ENCODE measurements at places on chromosomes 16 and 17.
A peak's percentile ranks its signal among the peaks of the same experiment; 100 is the strongest.

- DNase-seq, result no peak
These were observed 2.7 kb downstream of the XYLT1 start for GRCh38 chr16:17467923-17468540.

DNA sequence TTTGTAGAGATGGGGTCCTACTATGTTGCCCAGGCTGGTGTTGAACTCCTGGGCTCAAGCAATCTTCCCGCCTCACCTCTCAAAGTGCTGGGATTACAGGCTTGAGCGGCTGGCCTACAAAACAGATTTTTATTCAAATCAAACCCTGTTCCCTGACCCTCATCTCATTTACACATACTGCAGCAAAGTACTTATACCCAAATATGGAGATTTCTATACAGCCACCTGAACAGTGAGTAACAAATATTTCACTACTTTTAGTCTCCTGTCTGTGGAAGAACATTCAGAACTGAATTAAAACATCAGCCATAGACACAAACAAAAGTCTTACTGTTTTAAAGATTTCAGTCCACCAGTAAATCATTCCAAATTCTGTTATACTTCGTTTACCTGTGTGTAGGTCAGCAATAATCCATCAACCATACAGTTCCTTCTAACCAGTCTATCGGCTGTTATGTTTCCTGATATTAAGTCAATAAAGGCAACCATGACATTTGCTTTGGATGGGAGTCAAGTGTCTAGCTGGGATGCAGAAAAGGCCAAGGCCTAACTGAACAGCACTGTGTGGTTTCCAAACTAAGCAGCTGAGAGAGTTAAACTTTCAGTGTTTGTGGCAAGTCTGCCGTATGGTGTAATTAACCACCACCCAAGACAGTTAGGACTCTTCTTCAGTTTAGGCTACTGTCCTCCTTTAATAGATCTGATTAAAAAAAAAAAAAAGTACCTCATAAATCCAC lies 22.3 kb downstream of the ERN1 start:
- no peak for DNase-seq

DNA sequence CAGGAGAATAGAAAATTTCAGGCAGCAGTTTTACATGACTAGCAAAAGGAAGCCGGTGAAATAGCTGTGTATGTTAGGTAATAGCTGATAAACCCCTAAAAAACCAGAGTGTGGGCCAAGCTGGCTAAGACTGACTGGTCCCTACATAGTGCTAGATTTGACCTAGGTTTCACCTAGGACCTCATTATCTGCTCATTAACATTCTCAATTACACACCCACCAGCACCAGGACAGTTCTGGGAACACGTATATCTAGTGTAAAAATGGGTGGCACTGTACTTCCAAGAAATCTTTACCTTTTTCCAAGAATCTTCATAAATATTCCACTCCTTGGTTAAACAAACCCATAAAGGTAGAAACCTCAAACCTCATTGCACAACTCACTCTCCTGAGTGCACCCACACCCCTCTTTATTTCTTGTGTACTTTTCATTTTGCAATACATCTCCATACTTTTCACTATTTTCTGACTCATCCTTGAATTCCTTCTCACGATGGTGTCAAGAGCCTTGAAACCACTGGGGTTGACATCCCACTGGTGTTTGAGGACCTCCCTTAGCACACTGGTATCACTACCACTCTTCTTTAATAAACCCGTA lies 262.7 kb upstream of the KCNJ16 start:
- DNase-seq, result no peak

DNA sequence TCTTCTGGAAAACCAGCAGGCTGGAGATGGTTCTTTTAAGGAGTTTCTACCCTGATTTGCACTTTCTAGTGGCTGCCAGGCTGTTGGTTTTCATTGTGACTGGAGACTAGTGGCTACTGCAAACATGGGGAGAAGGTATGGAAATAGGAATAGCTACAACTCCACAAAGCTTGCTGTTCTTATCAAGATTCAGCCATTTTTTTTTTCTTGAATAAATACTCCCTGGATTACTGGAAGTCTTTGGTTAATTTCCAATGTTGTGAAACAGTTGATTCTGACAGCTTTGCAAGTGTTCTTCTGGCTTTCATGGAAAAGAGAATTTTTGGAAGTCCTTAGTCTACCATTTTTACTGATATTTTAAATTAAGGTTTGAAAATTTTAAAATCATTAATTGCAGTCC lies 277.7 kb downstream of the HS3ST3A1 start:
- no peak for DNase-seq

GRCh38 chr17:47242648-47243047 lies 11.0 kb upstream of the ITGB3 start:
- no peak for DNase-seq

DNA sequence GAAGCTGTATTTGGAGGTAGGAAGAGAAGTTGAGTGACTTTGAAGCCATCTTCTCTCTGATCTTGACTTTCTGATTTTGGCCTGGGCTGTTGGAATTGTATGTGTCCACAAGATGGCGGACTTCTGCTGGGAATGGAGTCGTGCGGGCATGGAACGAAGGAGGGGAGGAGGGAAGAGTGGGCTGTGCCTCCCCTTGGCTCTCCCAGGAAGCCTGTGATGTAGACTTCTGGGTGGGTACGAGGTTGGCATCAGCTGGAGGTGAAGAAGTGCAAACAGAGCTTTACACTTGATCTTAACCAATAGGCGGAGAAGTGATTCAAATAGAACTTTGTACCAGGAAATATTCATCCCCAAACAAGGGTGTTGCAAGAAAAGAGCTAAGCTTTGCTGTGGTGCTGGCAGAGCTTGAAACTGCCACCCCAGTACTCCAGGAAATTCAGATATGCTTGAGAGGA lies 7.4 kb upstream of the TMEM220 start:
- DNase-seq, result peak; percentile 8

DNA sequence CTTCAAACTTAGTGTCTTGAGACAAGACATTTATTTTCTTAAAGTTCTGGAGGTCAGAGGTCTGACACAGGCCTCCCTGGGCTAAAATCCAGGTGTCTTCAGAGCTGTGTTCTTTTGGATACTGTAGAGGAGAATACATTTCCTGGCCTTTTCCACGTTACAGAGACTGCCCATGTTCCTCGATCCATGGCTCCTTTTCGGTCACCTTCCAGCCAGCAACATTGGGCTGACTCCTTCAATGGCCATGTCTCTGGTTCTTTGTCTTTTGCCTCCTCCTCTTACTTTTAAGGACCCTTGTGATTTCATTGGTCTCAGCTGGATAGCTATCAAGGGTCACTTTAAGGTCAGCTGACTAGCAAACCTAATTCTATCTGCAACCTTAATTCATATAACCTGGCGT lies 212.4 kb downstream of the WWOX start:
- no peak for DNase-seq

GRCh38 chr16:30567991-30568638 lies 3.4 kb downstream of the ZNF688 start:
- no peak for DNase-seq

DNA sequence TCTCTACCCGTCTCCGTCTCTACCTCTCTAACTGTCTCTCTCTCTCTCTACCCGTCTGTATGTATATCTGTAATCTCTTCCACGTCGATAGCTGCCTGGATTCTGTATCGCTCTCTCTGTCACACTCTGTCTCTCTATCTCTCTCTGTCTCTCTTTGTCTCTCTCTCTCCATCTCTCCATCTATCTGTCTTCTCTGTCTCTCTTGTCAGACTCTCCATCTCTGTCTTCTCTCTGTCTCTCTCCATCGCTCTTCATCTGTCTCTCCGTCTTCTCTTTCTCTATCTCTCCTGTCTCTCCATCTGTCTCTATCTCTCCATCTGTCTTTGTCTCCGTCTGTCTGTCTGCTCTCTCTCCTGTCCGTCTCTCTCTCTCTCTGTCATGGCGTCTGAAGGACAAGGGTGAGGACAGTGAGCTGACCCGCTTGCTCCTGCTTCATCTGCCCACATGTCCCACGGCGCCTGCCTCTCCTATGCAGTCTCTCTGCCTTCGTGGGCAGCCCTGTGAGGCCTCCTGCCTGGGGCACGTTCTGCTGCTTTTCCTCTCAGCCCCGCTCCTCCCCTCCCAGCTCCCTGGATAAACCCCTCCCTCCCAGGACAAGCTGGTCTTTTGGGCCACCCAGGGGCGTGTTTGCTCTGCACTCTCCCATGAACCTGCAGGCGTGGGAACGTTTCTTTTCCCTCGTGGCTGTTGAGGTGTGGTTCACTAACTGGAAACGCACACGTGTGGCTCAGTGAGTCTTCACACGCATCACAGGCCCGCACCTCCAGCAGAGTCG lies 18.9 kb downstream of the ACSF3 start:
- no peak for DNase-seq

GRCh38 chr17:58475985-58476384 lies 12.2 kb downstream of the HSF5 start:
- DNase-seq, result no peak

DNA sequence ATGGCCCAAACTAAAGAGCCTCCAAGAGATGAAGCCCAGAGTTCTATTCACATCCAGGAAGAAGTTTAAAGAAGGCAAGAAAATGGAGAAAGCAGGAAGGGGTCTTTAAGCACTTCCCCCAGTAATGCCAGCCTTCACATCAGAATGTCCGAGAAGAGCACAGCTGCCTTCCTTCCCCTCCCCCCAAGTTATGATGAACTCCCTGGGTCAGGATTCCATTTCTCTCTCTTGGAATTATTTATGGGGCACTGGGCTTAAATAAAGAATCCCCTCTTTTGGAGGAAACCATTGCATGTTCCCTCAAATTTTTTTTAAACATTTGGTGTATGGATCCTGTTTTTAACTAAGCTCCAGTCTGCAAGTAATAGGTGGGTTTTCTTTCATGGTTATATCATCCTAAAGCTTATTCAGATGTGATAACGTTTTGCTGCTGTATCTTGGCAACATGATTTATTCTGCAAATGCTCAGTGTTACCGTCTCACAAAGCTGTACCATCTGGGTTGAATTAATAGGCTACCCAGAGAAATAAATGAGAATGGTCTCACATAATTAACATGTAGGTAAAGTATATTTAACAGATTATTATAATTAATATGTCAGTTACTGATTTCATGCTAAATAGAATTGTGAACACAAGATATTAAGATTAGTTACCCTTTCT lies 160.9 kb upstream of the TOX3 start:
- no peak for DNase-seq

- DNase-seq, result no peak
These were observed 49.4 kb downstream of the IQCK start for GRCh38 chr16:19767497-19767896.

GRCh38 chr16:85984947-85985451 lies 86.0 kb downstream of the IRF8 start:
- DNase-seq, result no peak

GRCh38 chr17:75694536-75694935 lies 26.7 kb upstream of the ITGB4 start:
- DNase-seq, result no peak

- no peak for DNase-seq
These were observed 8.1 kb downstream of the ANKRD11 start for GRCh38 chr16:89482150-89482816.

DNA sequence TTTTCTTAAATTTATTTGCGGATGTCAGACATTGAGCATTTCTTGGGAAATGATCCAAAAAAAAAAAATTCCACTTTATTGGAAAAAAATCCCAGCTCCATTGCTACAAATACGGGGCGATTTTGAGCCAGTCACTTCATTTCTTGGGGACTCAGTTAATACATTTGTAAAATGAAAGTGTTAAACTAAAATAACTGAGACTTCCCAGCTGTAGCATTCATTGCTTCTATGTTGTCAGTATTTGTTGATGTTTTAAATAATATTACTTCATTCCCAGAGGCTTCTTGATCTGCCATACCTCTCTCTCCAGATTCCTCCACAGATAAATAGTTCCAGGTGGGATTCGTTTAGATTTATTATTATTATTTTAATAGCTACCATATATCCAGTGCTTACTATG lies 77.1 kb upstream of the HS3ST3A1 start:
- no peak for DNase-seq

GRCh38 chr17:27473748-27474609 lies 17.7 kb downstream of the KSR1 start:
- DNase-seq, result peak; percentile 74

GRCh38 chr16:15639061-15639568 lies 3.8 kb downstream of the MARF1 start:
- DNase-seq, result no peak

DNA sequence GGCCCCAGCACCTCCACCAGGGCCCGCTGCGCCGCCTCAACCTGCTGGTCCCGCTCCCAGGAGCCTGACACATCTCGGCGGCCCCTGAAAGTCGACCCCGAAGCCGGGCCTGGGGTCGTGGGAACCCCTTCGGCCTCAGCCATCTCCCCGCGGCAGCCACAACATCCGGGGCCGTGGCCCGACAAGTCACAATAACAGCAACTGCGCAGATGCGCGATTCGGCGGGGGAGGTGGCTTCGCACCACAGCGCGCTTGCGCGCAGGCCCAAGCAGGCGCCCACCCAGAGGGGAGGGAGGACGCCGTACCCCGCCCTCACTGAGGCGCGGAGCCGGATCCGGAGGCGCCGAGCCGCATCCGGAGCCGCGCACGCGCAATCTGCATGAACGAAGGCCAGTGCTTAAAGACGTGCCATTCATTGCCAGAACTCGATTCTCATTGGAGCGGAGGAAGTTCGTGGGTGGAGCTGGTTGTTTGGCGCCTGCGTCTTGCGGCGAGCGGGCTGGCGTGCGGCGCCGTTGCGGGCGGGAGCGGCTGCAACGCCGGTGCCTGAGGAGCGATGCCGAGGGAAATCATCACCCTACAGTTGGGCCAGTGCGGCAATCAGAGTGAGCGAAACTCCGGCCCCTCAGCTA lies at the start of the genes RETREG3 and TUBG1:
Gene RETREG3, minus strand, starts transcription at position 193 of the 632 bp plus-strand sequence. Its CDS starts 50 bp downstream, at position 143.
Gene TUBG1, plus strand, starts transcription at position 502 of the 632 bp plus-strand sequence. Its CDS starts 55 bp downstream, at position 557.
- DNase-seq, result peak; percentile 98

GRCh38 chr16:19549673-19550072 lies 5.8 kb upstream of the VPS35L start:
- DNase-seq, result no peak

DNA sequence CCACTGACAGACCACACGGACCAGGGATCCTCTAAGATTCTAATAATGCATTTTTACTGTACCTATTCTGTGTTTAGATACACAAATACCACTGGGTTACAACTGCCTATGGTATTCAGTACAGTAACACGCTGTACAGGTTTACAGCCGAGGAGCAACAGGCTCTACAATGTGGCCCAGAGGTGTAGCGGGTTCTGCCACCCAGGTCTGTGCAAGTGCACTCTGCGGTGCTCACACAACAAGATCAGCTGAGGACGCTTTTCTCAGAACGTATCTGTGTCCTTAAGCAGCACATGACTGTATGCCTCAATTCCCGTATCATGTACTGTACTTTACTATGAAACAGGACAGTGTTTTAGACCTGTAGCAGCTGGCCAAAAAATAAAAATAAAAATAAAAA lies 6.5 kb downstream of the ZCCHC14 start:
- no peak for DNase-seq

GRCh38 chr16:57998486-57998885 lies 2.0 kb downstream of the ZNF319 start:
- peak; percentile 55 for DNase-seq

DNA sequence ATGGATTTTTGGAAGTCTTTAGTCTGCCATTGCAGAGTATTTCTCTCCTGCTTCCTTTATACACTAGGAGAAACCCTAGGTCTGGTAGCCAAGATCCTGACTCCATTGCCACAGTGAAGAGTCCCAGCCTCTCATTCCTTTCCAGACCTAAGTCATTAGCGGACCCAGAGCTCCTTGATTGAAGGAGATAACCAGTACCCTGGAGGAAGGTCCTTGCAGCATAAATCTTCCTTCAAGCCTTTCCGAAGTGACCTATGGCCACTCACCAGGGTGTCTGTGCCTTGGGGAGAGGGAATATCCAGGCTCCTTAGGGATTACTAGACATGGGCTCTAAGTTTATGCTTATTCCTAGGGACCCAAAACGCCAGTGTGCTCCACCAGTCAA lies 35.8 kb downstream of the BCL7C start:
- no peak for DNase-seq

GRCh38 chr16:3180445-3180878 lies 7.5 kb upstream of the OR1F1 start:
- no peak for DNase-seq

GRCh38 chr16:86157616-86158247 lies 258.8 kb downstream of the IRF8 start:
- no peak for DNase-seq

All from stimulated activated CD4-positive, alpha-beta T cell treated with anti-CD3 and anti-CD28 coated beads, Interleukin-12 subunit alpha, Interleukin-12 subunit beta, amount 100 ng/mL, for 24 hours (primary cell).